ENCODE measurements at places on chromosomes 12 and 14.

DNA sequence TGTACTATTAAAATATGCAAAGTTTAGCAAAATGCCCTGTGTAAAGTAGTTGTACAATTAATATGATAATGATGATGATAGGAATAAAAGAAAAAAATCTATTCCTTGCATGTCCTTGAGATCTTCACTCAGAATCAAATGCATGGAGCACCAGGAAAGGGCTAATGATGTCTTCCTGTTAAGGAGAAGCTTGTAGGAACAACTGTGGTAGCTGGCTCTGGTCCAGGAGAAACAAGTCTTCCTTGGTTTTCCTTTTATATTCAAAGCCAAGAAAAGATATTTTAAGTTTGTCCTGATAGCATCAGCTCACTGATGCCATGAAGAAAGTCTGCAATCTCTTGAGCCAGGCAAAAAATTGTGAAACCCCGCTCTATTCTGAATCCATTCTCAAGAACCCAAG is 138.9 kb downstream of the PIK3C2G start:
- no peak for DNase-seq

DNA sequence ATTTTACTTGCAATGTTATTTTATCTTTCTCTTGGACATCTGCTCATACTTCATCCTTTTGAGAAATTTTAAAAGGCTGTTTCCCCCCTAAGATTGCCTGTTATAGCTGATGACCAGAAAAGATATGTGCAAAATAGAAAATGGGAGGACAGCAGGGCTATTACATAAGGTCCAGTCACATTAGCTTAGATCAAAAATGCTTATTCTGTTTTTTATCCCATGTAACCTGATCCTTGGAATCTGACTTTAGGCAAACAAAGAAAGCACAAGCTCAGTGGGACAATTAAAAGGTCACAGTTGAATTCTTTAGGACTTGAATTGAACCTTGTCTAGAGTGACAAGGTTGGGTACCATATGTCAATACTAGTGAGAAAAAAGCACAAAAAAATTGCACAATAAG is 65.1 kb upstream of the TRHDE start:
- peak; percentile 37 for DNase-seq

DNA sequence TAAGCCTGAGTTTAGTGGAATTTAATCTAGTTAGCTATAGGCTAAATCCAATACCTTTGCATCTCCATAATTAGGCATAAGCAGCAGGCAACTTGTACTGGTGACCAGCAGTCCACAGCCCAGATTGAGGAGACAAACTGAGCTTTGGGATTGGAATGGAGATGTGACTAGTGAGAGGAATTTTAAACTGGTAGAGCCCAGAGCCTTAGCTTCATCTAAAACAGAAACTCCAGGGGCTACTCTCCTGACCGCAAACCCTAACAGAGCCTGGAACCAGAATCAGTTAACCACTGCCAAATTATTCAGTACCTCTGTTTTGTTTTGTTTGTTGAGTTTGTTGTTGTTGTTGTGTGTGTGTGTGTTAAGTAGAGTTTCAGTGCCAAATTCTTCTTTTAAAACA is 53.2 kb downstream of the TSPAN19 start:
- no peak for DNase-seq

GRCh38 chr12:65823513-65824375 is 539 bp upstream of the HMGA2 start:
- no peak for DNase-seq

- DNase-seq = no peak
These were observed 35.2 kb downstream of the TMEM132D start for GRCh38 chr12:129868575-129868974.

GRCh38 chr12:89542912-89543592 is 17.2 kb upstream of the POC1B start:
- DNase-seq = peak; percentile 61

- no peak for DNase-seq
These were observed 414.2 kb upstream of the PDE3A start for GRCh38 chr12:19954163-19954562.

GRCh38 chr12:120214626-120215356 is 13.9 kb upstream of the RPLP0 start:
- no peak for DNase-seq

GRCh38 chr14:65000898-65001591 is 14.3 kb downstream of the FNTB start:
- DNase-seq = no peak

- DNase-seq = peak; percentile 55
These were observed 1.8 kb downstream of the OTOGL start for GRCh38 chr12:80101126-80101525.

- DNase-seq = no peak
These were observed 6.3 kb downstream of the FBXL14 start for GRCh38 chr12:1587927-1588574.

- no peak for DNase-seq
These were observed 47.1 kb downstream of the ATG2B start for GRCh38 chr14:96316087-96316486.
